Fibroblast of the aortic adventitia (primary cell): ENCODE measurements at places on chromosomes 6 and 20.

- no peak for DNase-seq
These were observed 44.6 kb downstream of the NPEPL1 start for GRCh38 chr20:58737198-58737597.

DNA sequence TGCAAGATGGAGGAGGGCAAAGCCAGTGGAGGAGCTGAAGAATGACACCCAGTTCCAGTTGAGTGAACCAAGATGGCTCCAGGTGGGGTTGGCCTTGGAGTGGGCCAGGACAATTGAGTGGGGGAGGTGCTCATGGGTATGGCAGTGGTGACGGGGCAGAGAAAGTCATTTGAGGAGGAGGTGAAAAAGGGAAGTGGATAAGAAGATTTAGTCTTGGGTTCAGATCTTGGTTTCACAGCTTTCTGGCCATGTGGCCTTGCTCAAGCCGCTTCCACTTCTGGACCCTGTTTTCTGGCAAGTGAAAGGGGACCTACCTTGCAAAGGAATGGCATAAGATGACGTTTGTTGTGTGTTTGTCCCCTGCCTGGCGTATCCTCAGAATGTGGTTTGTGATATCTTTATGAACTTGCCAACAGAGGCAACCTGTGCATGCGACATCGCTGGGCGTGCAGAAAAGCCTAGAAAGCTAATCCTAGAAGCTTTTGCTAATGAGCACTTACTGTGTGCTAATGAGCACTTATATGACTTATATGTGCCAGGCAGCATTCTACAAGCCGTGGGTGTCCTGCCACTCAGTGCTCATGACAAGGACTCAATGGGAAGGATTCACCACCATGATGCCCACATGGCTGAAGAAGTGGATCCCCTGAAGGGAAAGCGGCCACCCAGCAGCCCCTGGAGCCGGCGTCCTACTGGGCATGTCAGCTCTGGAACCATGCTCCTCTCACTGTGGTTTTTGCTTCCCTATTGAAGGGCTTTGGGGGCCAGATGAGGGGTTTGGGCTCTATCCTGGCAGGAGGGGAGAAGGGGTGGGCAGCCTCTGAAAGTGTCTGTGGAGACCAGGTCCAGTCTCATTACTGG lies 23.6 kb upstream of the STX16 start:
- DNase-seq: no peak

DNA sequence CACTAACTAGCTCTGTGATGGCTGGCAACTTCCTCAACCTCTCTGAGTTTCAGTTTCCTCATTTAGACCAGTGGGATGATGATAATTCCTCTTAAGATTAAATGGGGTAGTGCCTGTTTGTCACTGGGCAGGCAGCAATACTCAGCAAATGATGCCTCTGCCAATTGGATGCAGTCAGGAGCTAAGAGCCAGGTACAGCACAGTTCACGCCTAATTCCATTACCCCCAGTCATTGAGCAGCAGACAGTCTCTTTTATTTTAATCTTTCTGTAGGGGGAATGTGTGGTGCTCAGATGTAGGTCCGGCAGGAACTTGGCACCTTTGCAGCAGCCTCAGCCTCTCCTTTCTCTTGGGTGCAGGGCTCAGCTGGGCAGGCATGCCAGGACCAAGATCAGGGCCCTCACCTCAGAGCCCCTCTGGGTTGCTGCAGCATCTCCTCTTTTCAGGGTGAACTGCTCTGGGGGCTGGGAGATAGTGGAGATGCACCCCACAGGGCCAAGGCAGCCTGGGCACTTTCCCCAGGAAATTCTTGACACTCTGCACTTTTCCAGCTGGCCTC lies 243.8 kb downstream of the LRFN2 start:
- DNase-seq: no peak

- no peak for DNase-seq
These were observed 5.4 kb downstream of the DLL1 start for GRCh38 chr6:170285482-170285881.

- DNase-seq: no peak
These were observed 123.2 kb upstream of the TMEM170B start for GRCh38 chr6:11414176-11414963.

DNA sequence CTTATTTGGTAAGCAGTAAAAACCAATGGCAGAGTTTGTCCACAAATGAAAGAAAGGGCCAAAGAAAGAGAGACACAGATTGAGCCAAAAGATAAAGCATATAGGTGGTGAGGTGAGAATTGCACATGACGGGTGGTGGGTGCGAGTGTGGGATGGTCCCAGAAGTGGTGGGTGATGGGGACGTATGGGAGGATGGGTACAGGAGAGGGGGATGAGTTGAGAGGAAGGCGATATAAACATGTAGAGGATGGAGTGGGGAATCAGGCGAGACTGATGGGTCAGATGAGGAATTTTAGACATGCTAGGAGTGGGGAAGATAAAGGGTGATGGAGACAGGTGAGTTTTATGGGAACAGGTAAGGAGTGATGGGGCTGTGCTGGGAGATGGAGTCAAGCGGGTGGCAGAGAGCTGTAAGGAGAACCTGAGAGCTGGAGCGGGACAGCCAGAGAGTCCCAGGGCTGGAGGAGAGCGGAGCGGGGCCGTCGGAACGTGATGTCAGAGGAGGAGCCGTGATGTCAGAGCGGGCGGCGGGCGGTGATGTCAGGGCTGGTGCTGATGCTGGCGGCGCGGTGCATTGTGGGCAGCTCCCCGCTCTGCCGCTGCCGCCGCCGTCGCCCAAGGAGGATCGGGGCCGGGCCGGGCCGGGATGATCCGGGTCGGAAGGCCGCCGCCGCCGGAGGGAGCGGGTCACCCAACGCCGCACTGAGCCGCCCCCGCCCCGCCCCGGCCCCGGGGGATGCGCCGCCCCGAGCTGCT lies at the start of gene TTBK1:
TTBK1 (plus strand) TSS at position 574 of the 756 bp plus-strand sequence. CDS start 3,180 bp downstream, outside the sequence.
- DNase-seq: no peak

GRCh38 chr6:158631678-158632537 lies 12.6 kb downstream of the DYNLT1 start:
- DNase-seq: peak; percentile 90

DNA sequence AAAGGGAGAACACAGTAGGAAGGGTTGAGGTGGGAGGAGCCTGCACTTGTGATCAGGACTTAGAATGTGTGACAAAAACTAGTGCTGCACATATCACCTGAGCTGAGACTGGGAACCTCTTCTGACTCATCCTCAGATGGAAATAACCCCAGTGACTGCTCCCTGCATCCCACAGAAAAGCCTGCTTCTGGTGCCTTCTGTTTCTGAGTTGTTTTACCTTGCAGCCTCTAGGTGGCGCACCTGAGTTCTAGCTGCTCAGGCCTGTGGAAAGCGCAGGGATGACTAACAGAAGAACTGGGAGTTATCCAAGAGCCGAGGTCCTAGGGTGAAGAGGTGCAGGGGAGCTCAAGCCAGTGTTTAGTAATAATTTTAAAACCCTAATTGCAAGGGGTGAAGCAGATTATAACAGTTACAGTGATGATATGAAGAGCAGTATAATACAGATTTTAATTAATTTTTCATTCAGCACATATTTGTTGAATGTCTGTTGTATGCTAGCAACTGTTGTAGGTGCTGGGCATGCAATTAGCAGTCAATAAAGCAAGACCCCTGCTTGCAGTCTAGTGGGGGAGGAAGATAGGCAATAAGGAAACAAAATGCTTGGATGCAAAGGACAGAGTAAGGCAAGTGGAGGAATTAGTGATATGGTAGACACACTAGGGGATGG lies 302.5 kb downstream of the DHX35 start:
- peak; percentile 77 for DNase-seq

- DNase-seq: peak; percentile 91
These were observed 19.8 kb downstream of the NEDD9 start for GRCh38 chr6:11212664-11213063.

- DNase-seq: no peak
These were observed 213.2 kb downstream of the ERMARD start for GRCh38 chr6:169964486-169965180.
